ENCODE measurements at places on chromosomes 1 and 21. TPM values are rescaled to one million over a fixed set of nuclear protein-coding genes. Genes with fewer than 3 reads are reported as not detected.

The FGR gene
- 2.2 TPM for polyA plus RNA-seq

The ECM1 gene
- polyA plus RNA-seq: 5.6 TPM

The CELSR2 gene
- 14.4 TPM for polyA plus RNA-seq

The HENMT1 gene
- 21.1 TPM for polyA plus RNA-seq

The KCNK1 gene
- 4.9 TPM for polyA plus RNA-seq

The ARMH1 gene
- 2.6 TPM for polyA plus RNA-seq
